ENCODE measurements at places on chromosomes 12 and 14. TPM values are rescaled to one million over a fixed set of nuclear protein-coding genes. Genes with fewer than 3 reads are reported as not detected.
A peak's percentile ranks its signal among the peaks of the same experiment; 100 is the strongest.

GRCh38 chr12:13373803-13374202, 177.3 kb downstream of the EMP1 start:
- no peak for DNase-seq

- DNase-seq: no peak
These were observed 768 bp downstream of the DBX2 start for GRCh38 chr12:45049912-45050750.

Gene ANKRD33
- not detected for total RNA-seq

DNA sequence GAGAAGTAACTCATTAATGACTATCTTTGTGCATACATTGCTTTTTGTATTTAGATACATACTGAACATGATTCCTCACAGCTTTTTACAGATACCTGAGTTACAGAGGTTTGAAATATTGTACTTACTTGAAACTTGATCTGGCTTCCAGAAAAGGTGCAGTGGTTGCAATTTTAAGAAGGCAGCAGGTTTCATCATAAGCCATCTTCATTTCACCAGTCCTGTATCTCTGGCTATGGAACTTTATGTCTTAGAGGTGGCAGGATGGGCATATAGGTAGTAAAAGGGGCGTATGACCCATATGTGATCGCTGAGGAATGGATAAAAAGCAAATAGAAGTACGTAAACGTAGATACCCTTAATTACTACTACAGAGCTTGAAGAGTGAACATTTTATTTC, 13.7 kb downstream of the ZBTB1 start:
- DNase-seq: no peak

Gene CCDC177
- total RNA-seq: not detected

DNA sequence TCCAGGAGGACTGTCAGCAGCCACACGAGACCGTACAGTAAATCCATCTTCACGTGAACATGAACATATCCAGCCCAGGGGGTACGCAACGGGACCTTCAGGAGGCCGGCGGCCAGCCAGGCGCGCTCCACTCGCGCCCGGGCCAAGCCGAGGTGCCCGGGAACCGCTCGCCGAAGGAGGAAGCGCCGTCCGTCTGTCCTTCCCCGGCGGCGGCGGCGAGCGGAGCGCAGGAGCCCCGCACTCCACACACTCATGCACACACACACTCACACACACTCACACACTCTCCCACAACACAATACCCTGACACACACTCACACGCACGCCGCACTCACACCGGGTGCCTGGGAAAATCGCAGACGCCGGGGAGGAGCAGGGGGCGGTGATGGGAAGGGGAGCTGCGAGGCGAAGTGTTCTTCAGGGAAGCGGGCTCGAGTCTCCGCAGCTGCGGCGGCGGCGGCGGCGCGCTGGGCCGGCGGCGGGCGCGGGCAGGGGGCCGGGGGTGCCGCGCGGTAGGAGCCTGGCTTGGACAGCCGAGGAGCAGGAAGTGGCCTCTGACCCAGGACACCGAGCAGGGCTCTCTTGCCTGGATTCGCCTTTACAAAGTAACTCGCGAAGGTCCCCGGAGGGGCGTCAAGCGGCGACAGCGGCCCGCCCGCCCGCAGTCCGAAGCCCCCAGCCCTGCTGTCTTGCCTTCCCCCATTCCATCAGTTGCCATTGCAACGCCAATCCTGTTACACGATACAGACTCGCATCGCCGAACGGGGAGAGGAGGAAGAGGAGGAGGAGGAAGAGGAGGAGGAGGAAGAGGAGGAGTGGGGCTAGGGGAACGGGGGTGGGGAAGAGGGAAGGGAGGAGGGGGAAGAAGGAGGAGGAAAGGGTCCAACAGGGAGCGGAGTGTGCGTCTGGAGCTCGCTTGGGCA, 601 bp downstream of the MDGA2 start:
- DNase-seq: no peak

GRCh38 chr12:57148469-57149244, 1.2 kb upstream of the LRP1-AS start:
- no peak for DNase-seq

Gene KERA
- not detected for total RNA-seq

Gene TNS2
- total RNA-seq: 6.7 TPM

DNA sequence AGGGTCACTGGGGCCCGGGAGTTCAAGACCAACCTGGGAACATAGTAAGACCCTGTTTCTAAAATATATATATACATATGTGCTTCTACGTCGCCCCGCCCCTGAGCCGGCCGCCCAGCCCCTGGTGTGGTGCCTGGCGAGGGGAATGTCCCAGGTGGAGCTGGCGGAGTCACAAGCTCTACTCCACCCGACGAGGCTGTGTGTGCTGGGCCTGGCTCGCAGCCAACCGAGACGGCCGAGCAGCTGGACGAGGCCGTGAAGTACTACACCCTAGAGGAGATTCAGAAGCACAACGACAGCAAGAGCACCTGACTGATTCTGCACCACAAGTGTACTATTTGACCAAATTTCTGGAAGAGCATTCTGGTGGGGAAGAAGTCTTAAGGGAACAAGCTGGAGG, 22.1 kb upstream of the ITPK1 start:
- DNase-seq: no peak

DNA sequence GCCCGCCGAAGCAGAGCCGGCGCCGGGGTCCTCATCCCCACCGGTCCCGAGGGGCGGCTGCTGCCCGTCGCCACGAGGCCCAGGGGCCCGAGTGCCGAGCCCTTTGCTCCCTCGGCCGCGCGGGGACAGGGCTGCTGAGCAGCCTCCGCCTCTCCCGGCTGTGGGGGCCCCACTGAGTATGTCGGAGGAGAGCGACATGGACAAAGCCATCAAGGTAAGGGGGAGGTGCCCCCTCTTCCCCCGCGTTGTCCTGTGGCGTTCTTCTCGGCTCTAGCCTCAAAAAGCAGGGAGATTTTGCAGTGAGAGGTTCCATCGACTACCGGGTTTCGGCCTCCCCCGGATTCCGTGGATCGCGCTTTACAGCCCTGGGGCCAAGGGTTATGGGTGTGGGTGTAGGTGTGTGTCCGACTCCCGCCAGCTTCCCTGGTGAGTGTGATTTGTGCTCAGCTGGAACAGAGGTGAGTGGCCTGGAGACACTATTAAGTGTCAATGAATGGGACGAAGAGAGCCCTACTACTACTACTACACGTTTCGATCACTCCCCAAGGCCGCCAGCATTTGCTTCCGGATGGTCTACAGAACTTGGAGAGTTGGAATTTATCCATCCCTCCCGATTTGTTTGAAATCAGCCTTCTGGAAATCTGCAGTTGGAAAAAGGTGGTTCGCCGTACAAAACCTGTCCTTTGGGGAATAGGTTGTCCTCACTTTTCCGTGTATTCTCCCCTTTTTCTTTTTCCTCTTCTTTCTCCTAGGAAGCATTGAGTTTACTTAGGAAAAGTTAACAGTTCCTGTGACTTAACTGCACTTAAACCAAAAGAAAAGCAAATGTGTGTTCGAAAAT, 748 bp downstream of the MAPKAPK5 start:
- no peak for DNase-seq

Gene TC2N
- 3.0 TPM for total RNA-seq

Gene FAM90A1
- total RNA-seq: 0.23 TPM

Gene CLEC6A
- total RNA-seq: not detected

- DNase-seq: no peak
These were observed 218.8 kb upstream of the BMP4 start for GRCh38 chr14:54175298-54175942.

- no peak for DNase-seq
These were observed 845 bp downstream of the TMX1 start for GRCh38 chr14:51240804-51241380.

GRCh38 chr14:93989939-93990338, 7.2 kb upstream of the CCDC197 start:
- DNase-seq: no peak

GRCh38 chr12:94761559-94761958, 111.2 kb upstream of the TMCC3 start:
- DNase-seq: peak; percentile 88

Gene PSMC6
- total RNA-seq: 102 TPM

GRCh38 chr12:50625029-50625925, 120.5 kb downstream of the DIP2B start:
- DNase-seq: no peak

- no peak for DNase-seq
These were observed 8.0 kb upstream of the ZDHHC17 start for GRCh38 chr12:76755829-76756379.

DNA sequence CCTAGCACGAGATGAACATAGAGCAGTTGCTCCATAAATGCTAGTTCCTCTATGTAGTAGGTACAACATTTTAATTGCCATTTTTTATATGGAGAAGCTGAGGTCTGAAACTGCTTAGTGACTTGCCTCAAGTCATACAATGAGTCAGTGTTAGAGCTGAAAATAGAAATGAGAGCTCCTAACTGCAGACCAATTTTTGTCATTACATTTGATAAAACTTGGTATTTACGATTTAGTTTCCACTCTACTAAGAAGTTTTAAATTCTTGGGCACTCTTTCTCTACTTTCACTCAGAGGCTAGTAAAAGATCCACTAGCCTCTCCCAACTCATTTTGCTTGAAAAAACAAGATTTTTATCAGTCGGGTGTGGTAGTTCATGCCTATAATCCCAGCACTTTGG, 8.1 kb upstream of the TMED10 start:
- DNase-seq: no peak

DNA sequence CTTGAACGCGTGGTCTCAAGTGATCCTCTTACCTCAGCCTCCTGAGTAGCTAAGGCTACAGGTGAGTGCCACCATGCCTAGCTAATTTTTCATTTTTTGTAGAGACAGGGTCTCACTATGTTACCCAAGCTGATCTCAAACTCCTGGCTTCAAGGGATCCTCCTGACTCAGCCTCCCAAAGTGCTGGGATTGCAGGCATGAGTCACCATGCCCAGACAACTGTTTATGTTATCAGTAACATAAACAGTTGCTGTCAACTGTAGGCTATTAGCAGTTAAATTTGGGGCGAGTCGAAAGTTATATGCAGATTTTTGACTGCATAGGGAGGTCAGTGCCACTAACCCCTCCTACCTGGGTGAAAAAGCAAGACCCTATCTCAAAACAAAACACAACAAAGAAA, 26.2 kb upstream of the LRRK2 start:
- DNase-seq: no peak

DNA sequence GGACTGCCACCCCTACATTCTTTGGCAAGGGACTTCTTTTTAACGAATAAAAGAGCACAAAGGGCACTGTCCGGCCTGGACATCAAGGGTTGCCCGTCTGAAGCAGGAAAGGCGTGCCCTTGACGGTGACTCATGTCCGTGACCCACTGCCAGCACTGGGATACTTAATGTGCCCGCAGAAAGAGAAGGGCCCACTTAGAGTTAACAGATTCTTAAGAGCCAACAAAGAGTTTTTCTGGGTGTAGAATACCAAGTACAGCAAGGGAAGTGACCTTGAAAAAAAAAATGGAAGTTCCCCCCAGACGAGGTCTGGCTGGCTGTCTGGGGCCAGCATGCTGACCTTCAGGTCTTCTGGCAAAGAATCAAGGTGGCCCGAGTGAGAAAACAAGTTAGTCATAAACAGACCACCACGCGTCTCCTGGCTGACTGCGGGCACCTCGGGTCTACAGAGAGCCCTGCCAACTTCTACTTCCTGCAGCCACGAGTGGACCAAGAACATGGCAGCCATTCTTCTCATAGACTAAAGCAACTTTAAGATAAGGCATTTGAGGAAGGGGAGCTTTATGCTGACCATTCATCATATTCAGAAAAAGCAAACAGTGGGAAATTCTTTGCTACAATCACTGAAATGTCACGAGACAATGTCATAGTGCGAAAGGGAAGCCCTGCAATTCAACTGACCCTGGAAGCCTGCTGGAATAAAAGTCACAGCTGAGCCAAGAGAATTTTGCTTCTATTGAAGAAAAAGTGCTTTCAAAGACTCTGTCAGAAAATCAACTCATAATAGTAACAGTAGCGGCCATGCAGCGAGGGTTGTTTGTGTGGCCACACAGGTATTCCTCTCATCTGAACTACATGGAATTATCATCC, 10.5 kb upstream of the SELPLG start:
- peak; percentile 47 for DNase-seq

DNA sequence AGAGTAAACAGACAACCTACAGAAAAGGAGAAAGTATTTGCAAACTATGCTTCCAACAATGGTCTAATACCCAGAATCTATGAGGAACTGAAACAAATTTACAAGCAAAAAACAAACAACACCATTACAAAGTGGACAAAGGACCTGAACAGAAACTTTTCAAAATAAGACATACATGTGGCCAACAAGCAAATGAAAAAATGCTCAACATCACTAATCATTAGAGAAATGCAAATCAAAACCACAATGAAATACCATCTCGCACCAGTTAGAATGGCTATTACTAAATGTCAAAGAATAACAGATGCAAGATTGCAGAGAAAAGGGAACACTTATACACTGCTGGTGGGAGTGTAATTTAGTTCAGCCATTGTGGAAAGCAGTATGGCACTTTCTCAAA, 125.8 kb downstream of the C12orf42 start:
- no peak for DNase-seq

- DNase-seq: no peak
These were observed 571.2 kb downstream of the BCL11B start for GRCh38 chr14:98700748-98701147.

DNA sequence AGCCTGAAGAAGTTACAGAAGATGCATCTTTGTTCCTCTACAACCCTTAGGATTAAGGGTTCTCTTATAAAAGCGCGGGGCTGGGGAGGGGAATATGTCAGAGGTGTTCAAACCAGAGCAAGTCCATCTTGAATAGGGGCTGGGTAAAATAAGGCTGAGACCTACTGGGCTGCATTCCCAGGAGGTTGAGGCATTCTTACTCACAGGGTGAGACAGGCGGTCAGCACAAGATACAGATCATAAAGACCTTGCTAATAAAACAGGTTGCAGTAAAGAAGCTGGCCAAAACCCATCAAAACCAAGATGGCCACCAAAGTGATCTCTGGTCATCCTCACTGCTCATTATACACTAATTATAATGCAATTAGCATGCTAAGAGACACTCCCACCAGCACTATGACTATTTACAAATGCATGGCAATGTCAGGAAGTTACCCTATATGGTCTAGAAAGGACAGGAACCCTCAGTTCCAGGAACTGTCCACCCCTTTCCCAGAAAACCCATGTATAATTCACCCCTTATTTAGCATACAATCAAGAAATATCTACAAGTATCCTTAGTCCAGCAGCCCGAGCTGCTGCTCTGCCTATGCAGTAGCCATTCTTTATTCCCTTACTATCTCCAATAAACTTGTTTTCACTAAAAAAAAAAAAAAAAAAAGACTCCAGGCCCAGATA, 108.1 kb upstream of the FOXN3 start:
- DNase-seq: no peak
